ENCODE measurements at places on chromosomes 12 and 14. TPM values are rescaled to one million over a fixed set of nuclear protein-coding genes. Genes with fewer than 3 reads are reported as not detected.

EXOC3L4 gene
- total RNA-seq = 0.32 TPM

UBR7 gene
- total RNA-seq = 51.4 TPM

GARIN6 gene
- not detected for total RNA-seq

FGF23 gene
- total RNA-seq = not detected

CAPRIN2 gene
- 23.4 TPM for total RNA-seq

WSCD2 gene
- total RNA-seq = not detected

SOAT2 gene
- total RNA-seq = 0.16 TPM

ARMH4 gene
- 3.0 TPM for total RNA-seq

LBHD2 gene
- total RNA-seq = not detected

ENO2 gene
- 19.9 TPM for total RNA-seq

RPL10L gene
- total RNA-seq = not detected

PRKD1 gene
- total RNA-seq = 8.4 TPM

PLEK2 gene
- 2.6 TPM for total RNA-seq

IGF1 gene
- total RNA-seq = 2.7 TPM

GPR132 gene
- total RNA-seq = 1.0 TPM

PAH gene
- not detected for total RNA-seq

TMEM179 gene
- total RNA-seq = 0.52 TPM

KIF5A gene
- total RNA-seq = 0.60 TPM

KLRB1 gene
- not detected for total RNA-seq

RALGAPA1 gene
- total RNA-seq = 27.4 TPM

PTPN6 gene
- 0.09 TPM for total RNA-seq

HAL gene
- total RNA-seq = not detected

CCDC184 gene
- total RNA-seq = 0.32 TPM

HOXC10 gene
- not detected for total RNA-seq

ART4 gene
- not detected for total RNA-seq

RNASE1 gene
- total RNA-seq = not detected

PPP1R36 gene
- total RNA-seq = 0.79 TPM

Measured in bronchial smooth muscle cell (primary cell).